ENCODE measurements at places on chromosomes 6 and 20.

DNA sequence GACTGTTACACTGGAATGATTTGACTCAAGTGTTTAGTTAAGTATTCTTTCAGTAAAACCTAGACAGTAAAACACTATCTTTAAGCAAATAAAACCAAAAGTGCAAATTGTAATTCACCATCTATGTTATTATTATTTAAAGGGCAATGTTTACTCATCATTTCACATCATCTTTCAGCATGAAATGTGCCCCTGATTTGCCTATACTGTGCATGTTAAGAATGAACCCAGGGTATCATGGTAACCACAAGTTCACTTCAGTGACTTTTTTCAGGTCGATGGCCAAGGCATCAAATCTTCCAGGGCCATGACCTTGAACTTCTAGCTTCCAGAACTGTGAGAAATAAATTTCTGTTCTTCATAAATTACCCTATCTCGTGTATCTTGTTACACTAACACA is 2.1 kb upstream of the HLA-DOB start:
- no peak for DNase-seq

- no peak for DNase-seq
Measured at GRCh38 chr6:136767570-136768309, 24.5 kb downstream of the MAP3K5 start.

- no peak for DNase-seq
Measured at GRCh38 chr6:156701966-156702365, 75.2 kb upstream of the ARID1B start.

- no peak for DNase-seq
Measured at GRCh38 chr6:81763968-81764367, 11.5 kb upstream of the TENT5A start.

GRCh38 chr6:144248003-144248402 is 37.1 kb upstream of the UTRN start:
- DNase-seq, result no peak

GRCh38 chr6:20866935-20867703 is 332.9 kb downstream of the CDKAL1 start:
- no peak for DNase-seq

DNA sequence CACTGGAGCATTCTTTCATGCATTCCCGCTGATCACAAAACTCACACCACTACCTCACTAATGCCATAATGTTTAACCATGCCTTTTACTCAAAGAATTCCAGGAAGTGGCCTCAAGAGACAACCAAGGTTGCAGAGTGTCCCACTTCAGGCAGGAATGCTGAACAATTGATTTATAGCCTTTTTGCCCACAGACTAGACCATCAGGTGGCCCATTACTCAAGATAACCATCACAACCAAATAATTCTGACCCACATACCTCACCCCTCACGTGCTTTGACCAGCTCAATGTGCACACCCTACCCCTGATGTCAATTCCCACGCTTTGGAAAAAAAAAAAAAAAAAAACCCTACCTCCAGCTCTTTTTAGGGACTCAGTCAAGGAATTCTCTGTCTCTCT is 220.6 kb upstream of the UFL1 start:
- no peak for DNase-seq

DNA sequence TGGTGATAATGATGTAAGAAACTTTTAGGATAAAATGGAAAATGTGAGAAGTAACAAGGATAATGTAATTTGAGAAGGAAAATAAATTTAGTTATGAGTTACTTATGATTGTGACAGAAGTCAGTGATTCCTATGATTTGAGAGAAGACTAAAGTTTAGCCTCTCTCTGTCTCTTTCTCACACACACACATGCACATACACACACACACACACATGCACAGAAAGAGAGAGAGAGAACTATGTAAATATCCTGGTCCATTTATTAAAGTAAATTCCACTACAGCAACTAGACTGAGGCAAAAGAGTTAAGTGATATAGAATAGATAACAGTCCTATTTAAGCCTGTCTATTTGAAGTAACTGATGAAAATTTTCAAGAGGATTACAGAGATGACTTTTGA is 375.2 kb downstream of the CD109 start:
- DNase-seq, result no peak

- no peak for DNase-seq
Measured at GRCh38 chr6:169709293-169709692, 7.4 kb downstream of the C6orf120 start.

GRCh38 chr20:51469578-51470498 is 72.7 kb downstream of the NFATC2 start:
- DNase-seq, result no peak

GRCh38 chr20:51153867-51154707 is 131.2 kb upstream of the KCNG1 start:
- DNase-seq, result no peak

DNA sequence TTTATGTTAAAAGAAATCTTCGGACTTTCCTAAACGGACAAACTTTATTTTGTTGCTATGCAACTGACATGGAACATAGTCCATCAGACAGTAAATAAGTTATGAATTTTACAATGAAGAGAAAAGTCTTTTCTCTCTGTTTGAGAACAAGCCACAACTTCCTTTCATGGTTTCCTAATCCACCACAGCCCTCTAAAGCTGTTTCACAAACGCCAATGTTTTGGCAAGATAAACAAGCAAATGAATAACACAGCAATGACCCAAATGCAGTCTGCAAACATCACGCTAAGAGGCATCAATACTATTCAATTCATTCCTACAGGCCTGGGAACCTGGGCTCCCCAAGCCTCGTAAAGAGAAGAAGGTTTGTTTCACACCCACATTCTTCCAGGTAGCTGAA is 60.4 kb downstream of the HAO1 start:
- DNase-seq, result no peak
